ENCODE measurements at places on chromosomes 2 and 18.

- DNase-seq = no peak
Measured at GRCh38 chr2:186749219-186749618, 55.4 kb downstream of the FAM171B start.

DNA sequence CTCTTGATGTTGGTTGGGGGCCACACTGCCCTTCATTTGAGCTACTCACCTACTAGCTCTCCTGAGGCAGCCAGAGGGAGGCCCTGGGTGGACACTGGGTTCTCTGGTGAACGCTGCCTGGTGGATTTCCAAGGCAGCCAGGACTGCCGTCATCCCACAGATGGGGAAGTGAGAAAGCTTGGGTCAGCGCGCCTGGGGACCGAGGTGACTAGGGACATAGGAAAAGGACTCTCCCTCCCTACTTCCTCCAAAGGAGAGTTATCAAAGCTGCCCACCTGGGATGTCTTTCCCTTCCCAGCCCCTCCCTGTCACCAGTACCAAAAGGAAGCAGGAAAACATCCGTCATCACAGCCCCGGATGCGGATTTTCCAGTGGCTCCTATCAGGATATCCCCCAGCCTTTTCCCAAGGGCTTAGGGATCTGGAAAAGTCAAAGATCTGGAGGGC is 3.8 kb upstream of the SEMA4C start:
- no peak for DNase-seq

DNA sequence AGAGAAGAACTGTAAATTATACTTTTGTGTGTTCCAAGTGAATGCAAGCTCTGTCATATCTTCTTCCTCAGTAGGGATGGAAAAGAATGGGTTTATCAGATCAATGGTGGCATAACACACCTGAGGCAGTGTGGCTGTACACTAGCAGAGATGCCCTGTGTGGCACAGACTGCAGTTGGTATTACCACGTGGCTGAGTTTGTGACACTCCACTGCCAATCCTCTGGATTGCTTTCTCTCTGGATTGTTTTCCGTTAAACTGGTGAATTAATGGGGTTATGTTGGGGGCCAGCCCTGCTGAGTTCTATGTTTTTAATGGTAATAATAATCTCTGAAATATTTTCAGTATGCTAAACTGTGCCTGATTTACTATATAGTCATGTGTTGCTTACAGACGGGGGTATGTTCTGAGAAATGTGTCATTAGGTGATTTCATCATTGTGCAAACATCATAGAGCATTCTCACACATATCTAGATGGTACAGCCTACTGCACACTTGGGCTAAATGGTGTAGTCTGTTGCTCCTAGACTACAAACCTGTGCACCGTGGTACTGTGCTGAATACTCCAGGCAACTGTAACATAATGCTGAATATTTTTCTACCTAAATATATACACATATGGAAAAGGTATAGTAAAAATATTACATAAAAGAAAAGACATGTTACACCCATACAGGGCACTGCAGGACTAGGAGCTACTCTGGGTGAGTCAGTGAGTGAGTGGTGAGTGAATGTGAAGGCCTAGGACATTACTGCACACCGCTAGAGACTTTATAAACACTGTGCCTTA is 84.7 kb upstream of the ST6GAL2 start:
- DNase-seq = no peak

DNA sequence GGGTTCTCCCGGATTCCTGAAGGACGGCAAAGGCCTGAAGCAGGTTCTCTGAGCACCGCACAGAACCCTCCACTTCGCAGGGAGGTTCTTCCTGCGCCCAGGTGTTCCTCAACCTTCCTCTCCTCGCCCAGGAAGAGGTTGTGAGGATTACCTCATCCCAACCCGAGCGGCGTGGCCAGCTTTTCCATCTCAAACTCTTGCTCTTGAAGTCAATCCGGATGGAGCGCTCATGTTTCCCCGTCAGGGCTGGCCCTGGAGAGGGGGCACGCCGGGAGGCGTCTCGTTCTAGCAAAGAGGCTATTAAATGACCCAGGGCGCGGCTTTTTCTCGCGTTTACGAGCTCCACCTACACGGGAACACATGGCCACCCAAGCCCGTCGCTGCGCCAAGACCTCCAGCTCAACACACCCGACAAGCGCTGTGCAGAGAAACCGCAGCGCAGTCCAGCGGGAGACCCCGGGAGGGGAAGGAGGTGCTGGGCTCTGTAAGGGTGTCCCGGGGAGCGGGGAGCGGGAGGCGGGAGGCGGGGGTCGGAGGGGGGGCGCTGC is 540 bp upstream of the RAB10 start:
- DNase-seq = no peak

GRCh38 chr2:58466804-58467203 is 225.7 kb upstream of the FANCL start:
- DNase-seq = no peak

- no peak for DNase-seq
Measured at GRCh38 chr2:25355270-25355669, 13.5 kb upstream of the DNMT3A start.

- no peak for DNase-seq
Measured at GRCh38 chr18:902229-902628, 2.4 kb upstream of the ADCYAP1 start.

DNA sequence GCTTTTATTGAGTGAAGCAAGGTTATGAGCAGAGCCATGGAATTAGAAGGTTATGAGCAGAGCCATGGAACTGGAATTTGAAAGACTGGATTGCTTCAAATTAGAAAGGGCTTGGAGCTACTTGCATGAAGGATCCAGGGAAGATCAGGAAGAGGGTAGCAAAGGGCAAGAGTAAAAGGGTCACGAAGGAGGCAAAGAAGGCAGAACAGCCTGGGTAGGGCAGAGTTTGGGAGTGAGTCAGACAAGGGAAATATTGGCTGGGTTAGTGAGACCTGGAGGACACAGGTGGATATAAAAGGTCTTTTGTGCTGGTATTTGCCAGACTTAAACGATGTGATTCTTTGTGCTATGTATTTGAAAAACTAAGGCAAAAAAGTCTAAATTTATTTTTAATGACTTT is 65.0 kb downstream of the SEMA4F start:
- no peak for DNase-seq

DNA sequence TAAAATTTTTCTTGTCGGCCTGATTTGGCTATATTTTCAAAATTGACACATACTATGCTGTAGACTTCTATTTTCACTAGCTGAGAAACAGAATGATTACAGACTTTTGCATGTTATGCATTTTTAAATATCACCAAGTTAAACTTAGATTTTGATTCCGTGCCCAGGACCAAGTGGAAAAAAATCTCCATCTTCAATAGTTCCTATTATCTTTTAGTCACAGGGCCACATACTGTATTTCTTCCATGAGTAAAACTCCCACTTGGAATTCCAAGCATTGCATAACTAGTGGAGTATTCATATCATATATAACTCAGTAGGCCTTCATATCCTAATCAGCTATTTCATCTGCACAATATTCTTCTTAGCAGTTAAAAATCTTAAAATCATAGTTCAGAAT is 470.9 kb downstream of the ARHGAP15 start:
- DNase-seq = no peak

DNA sequence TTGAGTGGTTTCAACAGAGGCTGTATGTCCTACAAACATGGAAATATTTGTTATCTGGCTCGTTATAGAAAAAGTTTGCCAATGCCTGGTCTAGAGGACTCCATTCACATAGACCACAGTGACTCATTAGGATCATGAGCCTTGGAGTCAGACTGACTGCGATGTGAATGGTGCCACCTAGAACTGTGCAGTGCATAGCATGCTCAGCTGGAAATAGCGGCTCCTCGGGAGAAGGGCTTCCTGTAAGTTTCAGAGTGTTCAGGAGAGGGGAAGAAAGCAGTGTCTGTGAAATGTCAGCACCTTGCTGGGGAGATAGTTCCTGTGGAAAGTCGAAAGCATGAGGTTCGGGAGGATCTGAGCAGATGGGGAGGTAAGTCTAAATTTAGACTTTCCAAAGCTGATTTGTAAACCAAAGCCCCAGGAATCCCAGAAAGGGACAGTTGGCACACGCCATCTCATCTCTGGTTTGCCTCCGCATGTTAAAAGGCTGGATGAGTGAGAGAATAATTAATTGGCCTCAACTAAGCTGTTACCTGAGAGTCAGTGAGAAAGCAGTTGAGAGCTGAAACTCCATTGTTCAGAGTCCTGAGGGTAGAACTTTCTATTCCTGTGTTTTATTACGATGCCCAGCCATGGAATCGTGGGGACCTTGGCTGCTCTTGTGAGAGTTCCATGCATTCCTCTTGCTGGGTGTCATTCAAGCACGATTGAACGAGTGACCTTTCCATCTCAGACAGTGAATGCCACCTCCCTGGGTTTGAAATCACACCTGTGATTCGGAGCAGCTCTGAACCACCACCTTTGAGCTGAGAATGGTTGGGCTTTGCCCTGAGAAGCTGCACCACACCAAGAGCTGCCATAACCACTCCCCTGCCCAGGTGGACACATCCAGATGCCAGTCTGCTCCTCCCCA is 99.5 kb downstream of the MAPK4 start:
- DNase-seq = no peak

DNA sequence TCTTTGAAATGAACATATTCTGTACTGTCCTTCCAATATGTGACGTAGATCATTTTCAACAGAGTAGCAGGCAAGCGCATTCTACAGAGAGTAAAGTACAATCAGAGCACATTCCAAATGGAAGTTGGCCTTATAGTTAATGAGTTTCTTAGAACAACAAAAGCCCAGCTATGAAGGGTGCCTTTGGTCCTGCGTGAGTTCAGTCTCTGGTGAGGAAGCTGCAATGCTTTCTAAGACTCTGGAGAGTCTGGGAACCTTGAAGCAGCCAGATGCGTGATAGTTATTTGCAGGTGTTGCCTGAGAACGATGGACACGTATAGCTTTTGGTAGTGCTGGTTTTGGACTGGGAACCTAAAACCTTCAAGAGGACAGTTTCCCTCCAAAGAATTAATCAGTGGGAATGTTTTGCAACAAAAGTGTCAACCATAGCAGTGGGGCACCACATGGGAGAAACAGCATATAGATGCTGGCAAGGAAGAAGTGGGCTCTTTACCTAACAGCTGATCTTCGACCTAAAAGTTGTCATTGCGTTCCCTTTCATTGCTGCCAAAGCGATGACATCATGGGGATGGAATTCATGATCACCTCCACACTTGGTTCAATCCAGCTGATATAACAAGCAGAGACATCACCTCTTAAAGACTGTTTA is 9.3 kb upstream of the SNORC start:
- DNase-seq = no peak

All from stimulated activated CD4-positive, alpha-beta T cell treated with anti-CD3 and anti-CD28 coated beads, Interleukin-15, amount 100 ng/mL, for 1 hour (primary cell).